ENCODE measurements at places on chromosomes 11 and 22.

GRCh38 chr22:23034621-23035556, 35.4 kb upstream of the GNAZ start:
- no peak for DNase-seq

- DNase-seq: no peak
These were observed 25.7 kb downstream of the MPPED2 start for GRCh38 chr11:30560206-30561106.

DNA sequence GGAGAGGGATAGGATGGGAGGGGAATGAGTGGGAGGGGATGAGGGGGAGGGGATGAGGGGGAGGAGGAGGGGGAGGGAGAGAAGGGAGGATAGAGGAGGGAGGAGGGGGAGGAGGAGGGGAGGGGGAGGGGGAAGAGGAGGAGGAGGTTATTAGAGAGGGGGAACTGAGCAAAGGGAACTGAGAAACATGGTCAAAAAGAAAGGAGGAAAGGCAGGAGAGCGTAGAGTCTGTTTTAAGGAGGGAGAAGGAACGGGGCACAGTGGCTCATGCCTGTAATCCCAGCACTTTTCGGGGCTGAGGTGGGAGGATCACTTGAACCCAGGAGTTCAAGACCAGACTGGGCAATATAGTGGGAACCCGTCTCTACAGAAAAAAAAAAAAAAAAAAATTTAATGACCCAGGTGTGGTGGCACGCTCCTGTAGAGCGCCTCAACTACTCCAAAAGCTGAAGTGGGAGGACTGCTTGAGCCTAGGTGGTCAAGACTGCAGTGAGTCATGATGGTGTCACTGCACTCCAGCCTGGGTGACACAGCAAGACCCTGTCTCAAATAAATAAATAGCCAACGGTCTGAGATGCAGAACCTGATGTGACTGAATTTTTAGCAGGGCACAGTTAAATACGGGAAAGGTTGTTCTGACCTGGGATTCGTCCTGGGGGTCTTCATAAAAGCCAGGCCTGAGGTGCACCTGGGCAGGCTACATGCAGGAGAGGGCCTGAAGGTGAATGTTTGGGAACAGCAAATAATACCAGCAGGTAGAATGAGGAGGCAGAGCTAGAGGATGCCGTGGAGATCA, 4.0 kb downstream of the B3GNT6 start:
- no peak for DNase-seq

DNA sequence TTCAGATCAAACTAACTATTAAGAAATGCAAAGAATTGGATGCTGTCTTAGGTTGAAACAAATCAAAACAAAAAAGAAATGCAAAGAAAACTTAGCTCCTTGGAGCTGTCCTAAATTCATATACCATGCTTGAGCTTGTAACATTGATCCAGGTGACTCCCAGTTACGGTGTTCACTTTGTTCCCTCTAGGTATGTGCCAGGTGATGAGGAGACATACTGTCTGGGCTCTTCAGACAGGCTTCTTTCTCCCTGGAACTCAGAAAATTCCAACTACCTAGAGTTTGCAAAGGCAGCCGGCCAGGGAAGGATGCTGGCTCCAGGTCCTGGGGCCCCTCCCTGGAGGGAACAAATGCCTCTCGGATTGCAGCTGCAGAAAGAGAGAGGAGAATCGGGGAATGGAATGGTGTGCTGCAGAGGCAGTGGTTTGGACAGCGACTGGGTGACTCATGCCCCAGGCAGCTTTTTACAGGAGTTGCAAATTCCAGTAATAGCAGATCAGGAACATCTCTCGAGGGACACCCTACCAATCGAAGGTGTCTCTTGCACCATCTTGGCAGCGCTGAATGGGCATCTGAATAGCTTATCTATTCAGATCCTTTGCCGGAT, 12.3 kb upstream of the ASPHD2 start:
- no peak for DNase-seq

DNA sequence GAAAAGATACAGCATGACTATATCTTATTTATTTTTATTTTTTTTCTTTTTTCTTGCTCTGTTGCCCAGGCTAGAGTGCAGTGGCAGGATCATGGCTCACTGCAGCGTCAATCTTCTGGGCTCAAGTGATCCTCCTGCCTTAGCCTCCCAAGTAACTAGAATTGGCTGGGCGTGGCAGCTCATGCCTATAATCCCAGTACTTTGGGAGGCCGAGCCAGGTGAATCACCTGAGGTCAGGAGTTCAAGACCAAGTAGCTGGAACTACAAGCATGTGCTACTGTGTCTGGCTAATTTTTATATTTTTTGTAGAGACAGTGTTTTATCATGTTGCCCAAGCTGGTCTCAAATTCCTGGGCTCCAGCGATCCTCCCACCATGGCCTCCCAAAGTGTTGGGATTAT, 28.3 kb upstream of the CCDC134 start:
- DNase-seq: no peak

GRCh38 chr11:109911488-109911887, 181.7 kb upstream of the ZC3H12C start:
- DNase-seq: no peak

DNA sequence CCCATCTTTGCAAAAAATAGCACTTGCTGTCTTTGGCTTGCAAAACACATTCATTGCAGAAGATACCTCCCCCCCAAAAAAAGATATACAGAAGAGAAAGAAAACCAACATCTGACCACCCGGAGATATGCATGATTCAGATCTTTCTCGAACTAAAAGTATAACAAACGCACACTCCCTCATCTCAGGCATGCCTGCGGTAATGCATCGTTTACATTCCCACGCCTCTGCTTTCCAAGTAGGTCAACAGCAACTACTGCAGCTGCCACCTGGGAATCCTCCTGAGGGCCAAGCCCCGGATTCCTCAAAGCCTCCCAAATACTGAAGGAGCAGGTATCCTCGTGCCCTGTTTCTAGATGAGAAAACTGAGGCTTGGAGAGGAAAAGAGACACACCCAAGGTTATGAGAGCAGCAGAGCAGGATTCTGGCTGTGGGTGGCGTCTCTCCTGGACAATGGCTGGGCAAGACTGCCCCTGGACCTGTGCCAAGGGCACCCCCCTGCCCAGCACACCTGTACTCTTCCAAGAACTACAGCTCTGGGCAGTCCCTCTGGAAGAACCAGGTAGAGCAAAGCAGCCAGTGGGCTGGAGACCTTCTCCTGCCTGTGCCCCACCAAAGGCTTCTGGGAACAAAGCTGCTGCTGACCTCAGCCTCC, 38.1 kb downstream of the NUP50 start:
- no peak for DNase-seq

DNA sequence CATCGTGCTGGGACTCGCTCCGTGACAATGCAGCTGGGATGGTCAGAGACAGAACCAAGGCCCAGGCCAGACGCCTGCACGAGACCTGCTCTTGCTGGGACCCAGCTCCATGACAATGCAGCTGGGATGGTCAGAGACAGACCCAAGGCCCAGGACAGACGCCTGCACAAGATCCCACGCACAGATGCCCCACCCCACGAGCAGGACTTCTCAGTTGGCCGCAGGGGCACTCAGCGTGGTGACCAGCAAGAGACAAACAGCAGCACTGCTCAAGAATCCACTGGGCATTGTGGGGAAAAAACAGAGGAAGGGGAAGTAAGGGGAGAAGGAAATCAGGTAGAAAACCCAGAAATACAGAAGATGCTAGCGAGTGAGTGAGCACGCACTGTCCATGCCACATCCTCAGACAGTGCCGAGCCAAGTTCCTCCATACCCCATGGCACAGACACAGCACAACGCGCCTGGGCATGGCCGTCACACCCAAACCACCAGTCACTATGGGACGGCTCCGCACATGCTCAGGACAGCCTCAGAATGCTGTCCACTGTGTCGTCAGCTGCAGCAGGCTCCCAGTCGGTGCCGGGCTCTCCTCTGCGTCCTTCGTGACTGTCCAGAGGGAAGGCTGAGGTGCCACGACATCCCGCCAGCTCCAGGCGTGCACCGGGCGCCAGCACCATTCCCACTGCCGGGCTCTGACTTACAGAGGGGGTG, 44.5 kb downstream of the BRD1 start:
- DNase-seq: no peak

DNA sequence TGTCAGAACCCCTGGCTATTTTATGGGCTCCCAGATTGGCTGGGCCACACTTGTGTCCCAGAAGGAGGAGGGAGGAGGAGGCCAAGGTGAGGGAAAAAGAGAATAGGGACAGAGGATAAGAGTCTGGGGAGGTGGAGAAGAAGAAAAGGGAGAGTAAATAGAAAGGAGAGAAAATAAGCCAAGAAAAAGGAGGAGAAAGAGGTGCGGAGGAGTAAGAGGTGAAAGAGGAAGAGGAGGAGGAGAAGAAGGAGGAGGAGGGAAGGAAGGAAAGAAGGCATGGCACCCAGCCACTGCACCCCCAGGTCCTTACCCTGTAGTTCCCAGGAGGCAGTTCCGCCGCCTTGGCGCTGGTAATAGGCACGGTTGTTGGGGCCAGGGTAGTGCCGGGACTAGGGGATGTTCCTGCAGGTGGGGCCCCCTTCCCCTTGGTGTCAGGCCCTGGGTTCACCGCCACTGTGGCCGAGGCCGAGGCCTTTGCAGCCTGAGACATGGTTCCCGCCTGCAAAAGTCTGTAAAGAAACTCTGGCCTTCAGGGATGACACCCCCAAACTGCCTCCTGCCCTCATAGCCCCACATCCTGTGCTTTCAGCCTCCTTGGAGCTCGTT, 1.9 kb downstream of the CRYBB1 start:
- no peak for DNase-seq

DNA sequence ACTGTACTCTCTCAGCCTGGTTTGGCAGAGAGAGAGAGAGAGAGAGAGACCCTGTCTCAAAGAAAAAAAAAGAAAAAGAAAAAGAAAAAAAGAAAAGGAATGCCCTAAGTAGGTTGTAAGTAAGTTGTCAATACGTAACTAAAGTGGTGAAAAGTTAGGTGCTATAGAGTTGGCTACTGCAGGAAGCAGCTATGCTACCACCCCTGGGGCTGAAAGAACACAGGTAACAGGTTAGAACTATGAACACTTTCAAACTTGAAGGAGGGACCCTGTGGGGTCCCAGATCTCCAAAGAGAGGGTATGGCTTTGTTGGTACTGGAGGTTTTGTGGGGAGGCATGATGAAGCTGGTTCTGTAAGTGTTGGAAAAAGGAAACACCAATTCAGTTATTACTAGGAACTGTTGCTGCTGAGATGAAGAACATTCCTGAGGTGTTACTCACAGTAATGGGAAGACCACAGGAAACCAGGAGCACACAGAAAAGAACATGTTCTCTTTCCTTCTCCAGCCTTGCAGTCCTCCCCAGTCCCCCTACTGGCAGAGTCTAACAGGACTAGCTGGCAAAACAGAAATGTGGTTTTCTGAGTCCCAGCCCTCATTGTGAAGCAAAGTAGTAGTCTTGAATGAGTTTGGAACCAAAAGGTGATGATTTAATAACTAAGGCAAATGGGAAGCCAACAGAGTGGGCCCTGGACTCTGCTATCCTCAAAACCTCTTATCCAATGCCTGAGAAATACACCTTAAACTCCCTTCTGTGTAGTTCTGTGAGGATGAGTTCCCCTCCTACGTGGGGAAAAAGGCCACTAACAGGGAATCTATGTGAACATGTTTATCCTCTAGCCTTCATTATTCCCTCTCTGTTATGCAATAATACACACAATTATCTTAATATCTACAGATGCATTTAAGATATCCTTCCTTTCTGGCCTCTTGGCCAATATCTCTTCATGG, 427.0 kb upstream of the DDI1 start:
- DNase-seq: no peak

- DNase-seq: no peak
These were observed 14.8 kb downstream of the LMO2 start for GRCh38 chr11:33877038-33877437.

GRCh38 chr22:23518376-23519187, 61.5 kb downstream of the IGLL1 start:
- DNase-seq: no peak

- DNase-seq: no peak
These were observed 17.3 kb downstream of the TEAD1 start for GRCh38 chr11:12691473-12691872.

DNA sequence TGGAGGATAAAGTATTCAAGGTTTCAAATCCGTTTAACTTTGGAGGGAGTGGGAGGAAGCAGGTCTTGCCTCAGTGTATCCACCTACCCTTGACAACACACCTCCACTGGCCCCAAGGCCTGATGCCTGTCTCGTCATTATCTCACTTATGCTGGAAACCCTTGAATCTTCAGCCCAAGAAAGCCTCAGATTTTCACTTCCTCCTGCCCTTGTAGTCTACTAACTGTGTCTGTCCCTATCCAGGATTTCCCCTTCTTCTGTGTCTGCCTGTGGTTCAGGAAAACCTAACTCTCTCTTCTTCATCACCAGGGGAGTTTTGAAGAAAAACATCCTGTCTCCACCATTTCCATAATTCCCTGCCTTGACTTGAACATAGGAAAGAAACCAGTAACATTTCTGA, 56.1 kb downstream of the SYT9 start:
- DNase-seq: no peak

GRCh38 chr22:42644422-42645340, 4.3 kb upstream of the ATP5MGL start:
- DNase-seq: no peak

- DNase-seq: no peak
These were observed 853 bp downstream of the HTATIP2 start for GRCh38 chr11:20364341-20364792.

DNA sequence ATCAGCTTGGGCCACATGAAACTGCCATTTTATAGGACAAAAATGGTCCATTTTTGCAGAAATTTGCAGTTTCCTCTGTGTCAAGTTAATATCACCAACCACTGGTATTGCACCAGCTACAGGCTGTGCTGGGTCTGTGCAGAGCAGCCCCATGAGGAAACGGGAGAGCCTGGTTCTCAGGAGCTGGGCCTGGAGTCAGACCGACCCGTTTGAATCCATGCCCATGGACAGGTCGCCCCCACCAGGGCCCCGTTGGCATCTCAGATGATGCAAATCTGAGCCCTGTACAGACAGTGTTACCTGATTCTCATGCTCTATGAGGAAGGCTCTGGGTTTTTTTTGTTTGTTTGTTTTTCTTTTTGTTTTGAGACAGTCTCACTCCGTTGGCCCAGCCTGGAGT, 9.8 kb upstream of the SEC14L6 start:
- DNase-seq: no peak

- DNase-seq: no peak
These were observed 1.3 kb downstream of the ABTB2 start for GRCh38 chr11:34356576-34356912.

DNA sequence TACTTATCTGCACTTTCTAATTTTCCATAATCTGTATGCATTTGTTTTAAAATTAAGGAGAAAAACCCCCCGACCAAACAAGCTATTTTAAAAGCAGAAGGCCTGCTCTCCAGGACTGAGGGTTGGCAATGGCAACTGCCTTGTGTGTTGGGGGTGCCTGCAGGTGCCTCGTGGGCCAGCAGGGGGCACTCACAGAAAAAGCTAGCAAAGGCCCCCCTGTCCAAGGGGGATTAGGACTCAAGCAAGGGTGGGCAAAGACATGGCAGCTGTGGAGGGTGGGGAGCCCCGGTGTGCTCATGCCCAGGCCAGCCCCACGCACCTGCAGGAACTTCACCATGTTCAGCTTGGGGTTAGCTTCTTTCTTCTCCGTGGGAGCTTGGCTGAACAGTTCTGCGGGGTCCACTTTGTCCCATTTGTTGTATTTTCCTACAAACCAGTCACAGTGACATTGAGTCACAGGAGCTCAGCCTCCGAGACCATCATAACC, 10.3 kb downstream of the TOP3B start:
- peak; percentile 31 for DNase-seq

- DNase-seq: no peak
These were observed 218.3 kb upstream of the CTSC start for GRCh38 chr11:88555829-88556202.

Data from T follicular helper cell (primary cell).